ENCODE measurements at places on chromosomes 1 and 21.
A peak's percentile ranks its signal among the peaks of the same experiment; 100 is the strongest.

DNA sequence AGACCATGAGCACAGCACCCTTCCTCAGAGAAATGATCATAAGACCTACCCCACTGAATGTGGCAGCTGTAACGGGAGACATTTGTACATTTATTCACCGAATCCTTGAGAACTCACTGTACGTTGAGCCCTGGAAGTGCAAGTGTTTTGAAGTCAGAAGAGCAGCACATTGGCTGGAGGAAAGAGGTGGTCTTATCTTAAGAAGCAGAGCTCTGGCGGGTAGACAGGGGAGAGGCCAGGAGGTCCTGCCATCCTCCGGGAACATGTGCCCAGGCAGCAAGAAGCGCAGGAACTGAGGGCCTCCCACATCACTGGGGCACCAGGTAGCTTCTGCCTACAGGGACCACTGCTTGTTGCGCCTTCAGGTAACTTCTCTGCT lies 169.2 kb upstream of the IRF2BP2 start:
- DNase-seq: no peak

GRCh38 chr1:206003854-206004800 lies 932 bp upstream of the RAB7B start:
- DNase-seq: peak; percentile 10

- peak; percentile 1 for DNase-seq
These were observed 255.7 kb downstream of the OMA1 start for GRCh38 chr1:58290685-58291372.

- peak; percentile 65 for DNase-seq
These were observed 8.0 kb upstream of the AKR1A1 start for GRCh38 chr1:45542591-45542990.

- DNase-seq: no peak
These were observed 18.1 kb downstream of the SIPA1L2 start for GRCh38 chr1:232611834-232612233.

DNA sequence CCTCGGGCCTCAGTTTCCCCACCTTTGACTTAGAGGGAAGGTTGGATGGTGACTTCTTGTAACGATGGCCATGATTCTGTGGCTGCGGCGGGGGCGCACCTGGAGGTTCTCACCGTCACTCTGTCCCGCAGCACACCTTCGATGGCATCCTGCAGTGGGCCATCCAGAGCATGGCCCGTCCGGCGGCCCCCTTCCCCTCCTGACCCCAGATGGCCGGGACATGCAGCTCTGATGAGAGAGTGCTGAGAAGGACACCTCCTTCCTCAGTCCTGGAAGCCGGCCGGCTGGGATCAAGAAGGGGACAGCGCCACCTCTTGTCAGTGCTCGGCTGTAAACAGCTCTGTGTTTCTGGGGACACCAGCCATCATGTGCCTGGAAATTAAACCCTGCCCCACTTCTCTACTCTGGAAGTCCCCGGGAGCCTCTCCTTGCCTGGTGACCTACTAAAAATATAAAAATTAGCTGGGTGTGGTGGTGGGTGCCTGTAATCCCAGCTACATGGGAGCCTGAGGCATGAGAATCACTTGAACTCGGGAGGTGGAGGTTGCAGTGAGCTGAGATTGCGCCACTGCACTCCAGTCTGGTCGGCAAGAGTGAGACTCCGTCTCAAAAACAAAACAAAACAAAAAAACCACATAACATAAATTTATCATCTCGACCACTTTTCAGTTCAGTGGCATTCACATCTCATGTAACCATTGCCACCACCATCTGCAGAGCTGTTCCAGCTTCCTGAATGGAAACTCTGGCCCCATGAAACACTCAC lies 2.1 kb upstream of the PFKL start:
- DNase-seq: peak; percentile 72

DNA sequence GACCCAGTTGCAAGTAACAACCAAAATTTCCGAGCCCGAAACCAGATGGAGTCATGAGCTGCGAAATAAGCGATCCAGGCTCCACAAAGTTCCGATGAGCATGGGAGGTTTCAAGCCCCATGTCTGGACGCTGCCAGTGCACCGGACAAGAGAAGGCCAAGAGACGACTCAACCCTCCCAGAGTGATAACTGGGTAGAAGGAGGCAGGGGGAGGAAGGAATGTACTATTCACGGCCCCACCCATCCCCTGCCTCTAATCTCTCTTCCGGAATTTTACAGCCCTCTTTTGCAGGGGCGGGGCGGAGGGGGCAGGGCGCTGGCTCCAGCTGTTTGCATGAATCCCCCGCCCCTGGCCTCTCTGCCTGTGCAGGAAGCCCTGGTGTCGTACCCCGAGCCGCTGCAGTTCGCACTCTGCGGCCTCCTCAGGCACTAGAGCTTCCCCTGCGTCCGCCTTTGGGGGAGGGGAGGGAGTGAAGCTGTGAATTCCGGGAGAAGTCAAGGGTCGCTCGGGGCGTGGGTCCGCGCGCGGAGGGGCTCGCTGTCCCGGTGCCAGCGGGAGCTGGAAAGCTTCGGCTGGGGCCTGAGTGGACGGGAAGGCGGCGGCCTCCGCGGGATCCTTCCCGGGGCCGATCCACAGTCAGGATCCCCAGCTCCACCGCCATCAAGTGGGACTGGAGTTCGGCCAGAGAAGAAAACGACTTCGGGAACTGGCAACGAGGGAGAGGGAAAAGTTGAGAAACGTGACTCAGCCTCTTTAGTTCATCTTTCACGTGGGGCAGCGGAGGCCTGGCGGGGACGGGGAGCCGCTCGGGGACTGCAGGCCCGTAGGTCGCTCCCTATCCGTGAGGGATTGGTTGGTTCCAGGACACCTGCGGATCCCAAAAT lies 6.3 kb upstream of the PTP4A2 start:
- DNase-seq: peak; percentile 97

DNA sequence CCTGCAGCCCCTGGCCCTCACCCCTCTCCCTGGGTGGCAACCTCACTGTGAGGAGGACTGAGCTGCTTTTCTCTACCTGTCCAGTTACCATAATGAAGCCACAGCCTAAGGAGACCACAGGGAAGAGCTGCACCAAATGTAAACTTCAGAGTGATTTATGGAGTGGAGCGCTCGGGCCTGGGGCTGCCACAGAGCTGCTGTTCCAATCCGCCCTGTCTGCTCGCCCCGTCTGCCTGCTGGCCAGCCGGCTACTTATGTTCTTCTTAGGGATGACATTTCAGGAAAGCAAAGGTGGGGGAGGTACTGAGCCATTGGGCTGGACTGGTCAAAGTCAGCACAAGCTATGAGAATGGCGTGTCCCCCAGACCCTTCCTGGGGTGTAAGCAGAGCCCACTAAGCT lies 17.9 kb downstream of the SYT6 start:
- DNase-seq: no peak

DNA sequence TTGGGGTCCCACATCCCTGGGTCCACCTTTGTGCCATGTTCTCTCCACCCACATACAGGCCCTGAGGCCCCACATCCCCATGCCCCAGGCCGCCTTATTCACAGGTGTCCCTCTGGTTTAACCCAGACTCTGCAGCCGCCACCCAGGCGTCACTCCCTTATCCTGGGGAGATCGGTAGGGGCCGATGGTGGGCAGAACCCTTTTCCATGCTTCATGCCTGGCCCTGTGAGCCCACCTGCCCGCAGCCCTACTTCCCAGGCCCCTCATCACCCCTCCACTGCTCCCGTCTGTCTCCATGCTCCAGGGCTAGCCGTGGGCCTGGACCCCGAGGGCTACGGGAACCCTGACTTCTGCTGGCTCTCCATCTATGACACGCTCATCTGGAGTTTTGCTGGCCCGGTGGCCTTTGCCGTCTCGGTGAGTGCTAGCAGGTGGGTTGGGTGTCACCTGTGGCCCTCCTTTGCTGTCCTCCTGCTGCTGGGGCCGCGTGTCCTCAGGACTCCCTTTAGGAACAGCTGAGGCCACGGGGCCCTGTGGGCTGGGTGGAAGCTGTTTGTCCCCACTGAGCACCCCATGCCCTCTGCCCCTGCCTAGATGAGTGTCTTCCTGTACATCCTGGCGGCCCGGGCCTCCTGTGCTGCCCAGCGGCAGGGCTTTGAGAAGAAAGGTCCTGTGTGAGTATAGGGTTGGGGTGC lies 12.2 kb downstream of the PSRC1 start:
- DNase-seq: no peak

- DNase-seq: peak; percentile 88
These were observed 4.6 kb upstream of the NKAIN1 start for GRCh38 chr1:31244326-31244725.

DNA sequence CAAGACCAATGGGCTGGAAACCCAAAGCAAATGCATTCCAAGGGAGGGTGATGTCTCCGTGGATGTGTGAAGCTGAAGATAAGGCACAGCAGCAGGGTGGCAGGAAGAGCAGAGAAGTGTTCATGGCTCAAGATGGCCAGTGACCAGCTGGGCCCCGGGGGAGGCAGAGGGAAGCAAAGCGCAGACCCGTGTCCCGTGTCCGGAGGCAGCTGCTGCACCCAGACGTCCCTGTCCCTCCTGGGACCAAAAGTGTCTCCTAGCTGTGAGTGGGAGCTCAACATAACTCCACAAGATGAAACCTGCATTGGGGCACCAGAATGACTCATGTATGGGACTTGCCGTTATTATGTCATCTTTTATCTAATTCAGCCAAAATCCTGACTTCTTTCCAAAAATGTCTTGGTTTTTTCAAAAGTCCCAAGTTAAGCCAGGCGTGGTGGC lies 118.2 kb downstream of the RIPK4 start:
- DNase-seq: peak; percentile 55

GRCh38 chr1:176785056-176785455 lies 322.1 kb downstream of the PAPPA2 start:
- no peak for DNase-seq

DNA sequence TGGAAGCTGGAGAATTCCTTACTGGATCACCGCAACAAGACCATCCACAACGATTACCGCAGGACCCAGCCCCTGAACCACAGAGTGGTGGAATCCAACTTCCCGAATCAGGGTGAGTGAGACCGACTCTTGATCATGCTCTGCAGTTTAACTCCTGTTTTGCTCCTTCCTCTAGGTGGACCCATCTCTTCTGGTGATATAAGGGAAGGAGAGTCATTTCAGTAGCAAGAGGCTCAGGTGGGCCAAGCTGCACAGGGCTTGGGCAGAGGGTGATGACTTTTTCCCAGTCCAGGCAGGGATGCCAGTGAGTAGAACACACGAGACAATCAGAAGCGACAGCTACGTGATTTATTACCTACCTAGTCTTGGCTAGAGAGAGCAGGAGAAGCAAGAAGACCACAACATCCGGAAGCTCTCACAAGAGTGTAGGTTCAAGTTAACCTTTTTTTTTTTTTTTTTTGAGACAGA lies 25.2 kb downstream of the CA6 start:
- no peak for DNase-seq

DNA sequence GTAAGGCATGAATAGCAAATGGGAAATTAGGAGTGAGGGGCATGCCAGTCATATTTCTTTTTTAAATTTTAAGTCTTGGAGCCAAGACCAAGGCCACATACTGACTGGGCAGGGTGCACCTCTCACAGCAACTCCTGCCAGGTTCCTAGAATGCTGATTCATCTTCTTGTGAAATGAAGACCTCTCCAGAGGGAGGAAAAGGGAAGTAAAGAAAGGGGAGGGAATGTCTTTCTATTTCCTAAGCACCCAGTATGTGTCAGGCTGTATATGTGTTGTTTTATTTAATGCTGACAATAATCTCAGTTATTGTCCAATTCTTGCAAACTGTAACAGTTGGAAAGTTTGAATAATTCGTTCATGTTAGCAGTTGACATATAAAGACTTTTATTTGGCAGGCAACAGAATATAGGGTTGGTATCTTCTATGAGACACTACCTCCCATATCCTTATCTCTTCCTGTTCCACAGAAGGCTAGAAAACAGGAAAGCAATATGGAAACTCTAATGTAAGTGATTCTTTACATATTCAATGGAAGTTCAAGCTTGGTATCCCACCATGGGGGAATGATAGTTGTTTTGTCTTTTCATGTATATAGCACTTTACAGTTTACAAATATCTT lies 259.1 kb upstream of the USP24 start:
- DNase-seq: peak; percentile 84

GRCh38 chr1:235292790-235293189 lies 35.2 kb downstream of the ARID4B start:
- DNase-seq: no peak

DNA sequence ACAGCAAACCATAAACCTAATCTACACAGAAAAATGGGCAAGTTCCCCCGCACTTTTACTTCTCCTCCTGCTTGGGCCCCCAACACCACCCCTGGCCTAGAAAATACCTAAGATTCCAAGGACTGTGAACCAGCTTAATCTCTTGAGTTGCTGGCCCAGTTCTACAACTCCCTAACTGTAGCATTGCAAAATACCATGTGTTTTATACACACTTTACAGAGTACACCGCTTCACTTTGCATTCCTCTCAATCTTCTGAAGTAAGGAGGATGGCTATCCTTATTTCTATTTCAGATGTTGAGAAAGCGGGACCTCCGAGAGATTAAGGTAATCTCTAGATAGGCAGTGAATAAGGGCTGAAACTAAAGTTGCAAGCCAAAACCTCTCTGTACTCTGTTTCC lies 408.3 kb upstream of the NR5A2 start:
- peak; percentile 88 for DNase-seq

DNA sequence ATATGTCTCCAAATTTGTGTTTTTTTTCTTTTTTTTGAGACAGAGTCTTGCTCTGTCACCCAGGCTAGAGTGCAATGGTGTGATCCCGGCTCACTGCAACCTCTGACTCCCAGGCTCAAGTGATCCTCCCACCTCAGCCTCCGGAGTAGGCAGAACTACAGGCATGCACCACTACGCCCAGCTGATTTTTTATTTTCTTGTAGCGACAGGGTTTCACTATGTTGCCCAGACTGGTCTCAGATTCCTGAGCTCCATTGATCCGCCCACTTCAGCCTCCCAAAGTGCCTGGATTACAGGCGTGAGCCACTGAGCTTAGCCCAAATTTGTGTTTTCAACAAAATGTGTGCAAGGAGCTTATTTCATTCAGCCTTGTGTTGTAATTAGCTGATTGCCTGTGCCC lies 59.0 kb upstream of the IFFO2 start:
- DNase-seq: no peak

DNA sequence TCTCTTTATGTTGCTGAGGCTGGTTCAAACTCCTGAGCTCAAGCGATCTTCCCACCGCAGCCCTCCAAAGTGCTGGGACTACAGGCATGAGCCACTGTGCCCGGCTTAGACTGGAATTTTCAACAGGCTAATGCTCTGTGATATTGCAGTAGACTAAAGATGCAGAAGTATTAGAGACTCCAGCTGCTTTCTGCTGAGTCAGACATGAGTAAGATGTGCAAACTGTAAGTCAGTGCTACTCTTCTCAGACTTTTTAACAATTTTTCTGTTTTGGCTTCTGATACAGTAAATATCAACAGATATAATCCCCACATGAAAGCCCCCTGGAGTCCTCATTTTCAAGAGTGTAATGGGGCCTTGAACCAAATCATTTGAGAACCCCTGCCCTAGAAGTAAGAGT lies 29.3 kb upstream of the NLRP3 start:
- peak; percentile 73 for DNase-seq

GRCh38 chr1:55938376-55938850 lies 641.0 kb downstream of the PLPP3 start:
- DNase-seq: no peak

- DNase-seq: no peak
These were observed 83.9 kb upstream of the ZNF648 start for GRCh38 chr1:182145441-182145840.

- no peak for DNase-seq
These were observed 16.0 kb downstream of the S100A11 start for GRCh38 chr1:152020849-152021248.

GRCh38 chr1:170735366-170736263 lies 71.7 kb downstream of the PRRX1 start:
- peak; percentile 20 for DNase-seq

All from amniotic epithelial cell (primary cell).